ENCODE measurements at places on chromosomes 11 and 22.
A peak's percentile ranks its signal among the peaks of the same experiment; 100 is the strongest.

DNA sequence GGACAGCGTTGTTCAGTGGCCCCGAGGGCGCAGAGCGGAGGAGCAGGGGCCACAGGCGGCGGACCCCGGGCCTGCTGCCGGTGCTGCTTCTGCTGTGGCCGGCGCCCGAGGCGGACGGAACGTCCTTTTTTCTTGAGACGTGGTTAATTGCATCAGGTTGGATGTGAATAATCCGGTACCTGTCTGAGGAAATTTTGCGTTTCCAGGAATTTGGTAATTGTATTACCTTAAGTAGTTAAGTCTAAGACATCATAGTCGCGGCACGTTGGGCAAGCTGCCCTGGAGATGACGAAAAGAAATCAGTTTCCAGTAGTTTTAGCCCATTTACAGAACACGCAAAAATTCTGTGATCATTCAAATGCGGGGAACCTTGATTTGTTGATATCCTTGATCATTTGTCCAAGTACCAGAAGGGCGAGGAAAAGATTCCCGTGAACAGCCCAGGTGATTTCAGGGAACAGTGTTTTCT is 789 bp downstream of the SPECC1L start:
- H3K36me3 ChIP-seq = no peaks in the 10 kb centered on the region
- H3K4me1 ChIP-seq = peaks cover 37% of the 10 kb centered on the region
- DNase-seq = peak; percentile 30
- H3K4me3 ChIP-seq = peak overlapping the region; percentile 69
- H3K27me3 ChIP-seq = no peaks in the 10 kb centered on the region

GRCh38 chr22:35606916-35607315 is 10.2 kb downstream of the MB start:
- no peaks in the 10 kb centered on the region for H3K27me3 ChIP-seq
- no peak overlapping the region for H3K4me3 ChIP-seq
- H3K36me3 ChIP-seq = no peaks in the 10 kb centered on the region
- peaks cover 18% of the 10 kb centered on the region for H3K4me1 ChIP-seq

DNA sequence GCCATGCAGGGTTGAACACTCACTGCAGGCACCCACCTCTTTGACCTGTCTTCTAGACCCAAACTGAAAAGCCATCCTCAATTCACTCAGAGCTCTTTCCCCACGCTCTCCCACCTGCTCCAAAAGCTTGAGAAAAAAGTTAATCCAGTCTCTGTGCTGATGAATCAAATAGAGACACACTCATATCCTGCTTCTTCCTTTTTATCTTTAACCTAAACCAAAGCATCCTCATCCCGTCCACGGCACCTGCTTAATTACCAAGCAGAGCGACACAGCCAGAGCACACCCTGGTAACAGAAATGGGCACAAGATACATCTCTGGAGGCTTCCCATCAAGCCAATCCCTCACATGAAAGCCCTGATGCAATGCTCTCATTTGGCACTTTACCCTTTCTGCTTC is 102.6 kb downstream of the PLEKHA7 start:
- no peak overlapping the region for H3K27ac ChIP-seq
- no peaks in the 10 kb centered on the region for H3K27me3 ChIP-seq
- H3K4me3 ChIP-seq = no peak overlapping the region

- no peaks in the 10 kb centered on the region for H3K27me3 ChIP-seq
- H3K36me3 ChIP-seq = no peaks in the 10 kb centered on the region
- H3K4me3 ChIP-seq = no peak overlapping the region
- H3K4me1 ChIP-seq = no peaks in the 10 kb centered on the region
- no peak overlapping the region for H3K27ac ChIP-seq
These were observed 889.7 kb upstream of the API5 start for GRCh38 chr11:42422090-42422489.

GRCh38 chr11:11550534-11550933 is 71.3 kb downstream of the GALNT18 start:
- no peak overlapping the region for H3K4me3 ChIP-seq
- DNase-seq = no peak

DNA sequence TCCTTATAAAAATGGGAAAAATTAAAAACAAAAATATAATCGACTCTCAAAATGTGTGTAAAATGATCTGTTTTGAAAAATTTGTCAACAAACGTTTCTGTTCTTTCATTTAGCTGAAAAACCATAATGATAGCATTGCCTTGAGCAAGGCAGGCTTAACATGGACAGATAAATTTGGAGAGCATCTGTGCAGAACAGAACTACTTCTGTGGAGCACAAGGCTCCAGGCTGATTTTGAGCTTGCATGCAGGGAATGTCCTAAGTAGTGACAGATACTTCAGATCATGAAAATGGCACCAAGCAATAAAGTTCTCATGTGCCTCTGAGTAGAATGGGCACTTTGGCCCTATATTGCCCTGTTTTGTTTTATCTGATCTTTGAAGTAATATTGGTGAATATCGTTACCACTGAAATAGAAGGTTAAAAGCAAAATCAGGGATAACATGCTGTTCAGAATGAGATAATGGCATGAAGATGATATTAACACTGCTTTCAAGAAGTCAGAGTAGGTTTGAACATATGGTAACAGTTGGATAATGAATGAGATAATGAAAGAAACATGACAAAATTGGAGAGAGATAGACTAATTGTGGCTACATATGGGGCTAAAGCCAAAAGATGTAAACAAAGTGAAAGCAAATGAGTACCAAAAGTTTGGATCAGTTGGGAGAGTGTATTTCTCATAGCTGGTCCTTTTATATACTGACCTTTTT is 730.5 kb upstream of the CCDC179 start:
- H3K36me3 ChIP-seq = no peaks in the 10 kb centered on the region
- H3K4me3 ChIP-seq = no peak overlapping the region
- no peak overlapping the region for H3K27ac ChIP-seq
- no peaks in the 10 kb centered on the region for H3K27me3 ChIP-seq
- no peak for DNase-seq

DNA sequence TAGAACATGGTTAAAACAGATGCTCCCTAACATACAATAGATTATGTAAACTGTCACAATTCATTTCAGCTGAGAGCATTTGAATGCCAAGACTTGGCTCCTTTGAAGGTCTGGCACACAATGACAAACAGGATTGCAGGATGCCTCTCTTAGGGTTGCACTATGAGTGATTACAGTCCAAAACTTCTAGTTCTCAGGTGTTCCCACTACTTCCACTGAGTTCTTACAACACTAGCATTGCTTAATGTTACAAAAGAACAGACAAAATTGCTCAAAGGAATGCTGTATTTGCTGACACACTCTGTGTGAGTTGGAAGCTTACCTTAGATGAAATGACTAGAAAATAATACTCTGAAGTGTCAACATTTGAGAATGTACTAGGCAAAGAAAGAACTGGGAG is 2413.8 kb upstream of the RAG2 start:
- H3K36me3 ChIP-seq = no peaks in the 10 kb centered on the region
- H3K4me1 ChIP-seq = no peaks in the 10 kb centered on the region
- DNase-seq = no peak
- H3K27ac ChIP-seq = no peak overlapping the region
- no peaks in the 10 kb centered on the region for H3K27me3 ChIP-seq

GRCh38 chr11:76856571-76856970 is 4.1 kb upstream of the ACER3 start:
- no peaks in the 10 kb centered on the region for H3K27me3 ChIP-seq
- peaks cover 8% of the 10 kb centered on the region for H3K4me1 ChIP-seq
- no peak overlapping the region for H3K27ac ChIP-seq
- H3K4me3 ChIP-seq = no peak overlapping the region
- H3K36me3 ChIP-seq = no peaks in the 10 kb centered on the region
- no peak for DNase-seq

- no peaks in the 10 kb centered on the region for H3K36me3 ChIP-seq
- H3K4me1 ChIP-seq = no peaks in the 10 kb centered on the region
- H3K27ac ChIP-seq = no peak overlapping the region
- no peaks in the 10 kb centered on the region for H3K27me3 ChIP-seq
- DNase-seq = no peak
- no peak overlapping the region for H3K4me3 ChIP-seq
These were observed 19.6 kb upstream of the PDGFD start for GRCh38 chr11:104183593-104183992.

DNA sequence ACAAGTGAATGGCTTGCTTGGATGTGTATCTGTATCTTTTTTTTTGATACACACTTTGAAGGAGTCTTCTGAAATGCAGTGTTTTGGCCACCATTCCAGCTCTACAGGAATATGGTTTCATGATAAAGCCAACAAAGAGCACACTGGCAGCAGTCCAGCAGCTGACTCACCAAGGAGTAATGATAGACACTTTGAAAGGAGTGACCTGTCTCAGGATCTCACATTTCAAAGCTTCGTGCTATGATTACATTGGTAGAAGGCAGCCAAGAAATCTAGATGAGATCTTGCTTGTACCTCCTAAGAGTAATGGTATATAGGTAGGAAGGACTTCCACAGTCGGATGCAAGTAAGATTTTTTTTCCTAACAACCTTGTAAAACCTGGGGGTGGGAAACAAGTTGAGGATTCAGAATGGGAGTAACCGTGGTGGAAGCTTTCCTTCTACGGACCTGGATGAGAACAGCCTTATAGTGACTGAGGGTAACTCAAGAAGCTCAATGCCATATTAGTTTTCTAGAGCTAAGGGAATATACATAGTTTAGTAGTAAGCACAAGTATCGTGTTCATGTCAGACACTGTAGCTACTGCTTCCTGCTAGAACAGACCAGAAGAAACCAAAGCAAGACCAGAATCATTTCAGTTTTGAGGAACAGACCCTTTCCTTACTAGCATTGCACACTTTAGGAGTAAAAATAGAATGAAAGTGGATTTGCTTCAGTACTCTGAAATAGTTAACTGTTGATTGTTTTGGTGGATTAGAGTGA is 25.0 kb downstream of the MTMR3 start:
- peak overlapping the region; percentile 4 for H3K27ac ChIP-seq
- no peaks in the 10 kb centered on the region for H3K36me3 ChIP-seq
- no peaks in the 10 kb centered on the region for H3K27me3 ChIP-seq
- DNase-seq = peak; percentile 91
- H3K4me1 ChIP-seq = peaks cover 46% of the 10 kb centered on the region

- no peaks in the 10 kb centered on the region for H3K36me3 ChIP-seq
- no peak overlapping the region for H3K27ac ChIP-seq
- no peak for DNase-seq
- no peak overlapping the region for H3K4me3 ChIP-seq
- H3K4me1 ChIP-seq = no peaks in the 10 kb centered on the region
These were observed 49.1 kb downstream of the LRRC32 start for GRCh38 chr11:76621466-76621865.

DNA sequence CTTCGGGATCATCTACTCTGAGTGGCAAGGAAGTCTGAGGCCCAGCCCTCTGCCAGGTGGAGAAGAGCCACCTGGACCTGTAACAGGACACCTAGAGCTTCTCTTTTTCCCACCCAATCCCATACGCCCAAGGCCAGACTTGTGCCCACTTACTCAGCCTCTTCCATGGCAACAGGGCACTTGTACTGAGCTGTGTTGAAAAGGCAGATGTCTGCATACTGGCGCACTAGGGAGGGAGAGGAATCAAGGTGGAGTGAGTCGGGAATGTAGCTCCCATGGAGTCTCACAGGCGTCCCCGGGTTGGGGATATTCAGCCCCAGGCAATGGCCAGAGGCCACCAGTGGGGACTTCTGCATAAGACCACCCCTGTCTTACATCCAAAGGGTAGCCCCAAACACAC is 36.1 kb downstream of the TPBGL start:
- H3K27me3 ChIP-seq = no peaks in the 10 kb centered on the region
- no peak overlapping the region for H3K27ac ChIP-seq
- DNase-seq = peak; percentile 1
- H3K4me3 ChIP-seq = no peak overlapping the region
- no peaks in the 10 kb centered on the region for H3K4me1 ChIP-seq
- no peaks in the 10 kb centered on the region for H3K36me3 ChIP-seq

DNA sequence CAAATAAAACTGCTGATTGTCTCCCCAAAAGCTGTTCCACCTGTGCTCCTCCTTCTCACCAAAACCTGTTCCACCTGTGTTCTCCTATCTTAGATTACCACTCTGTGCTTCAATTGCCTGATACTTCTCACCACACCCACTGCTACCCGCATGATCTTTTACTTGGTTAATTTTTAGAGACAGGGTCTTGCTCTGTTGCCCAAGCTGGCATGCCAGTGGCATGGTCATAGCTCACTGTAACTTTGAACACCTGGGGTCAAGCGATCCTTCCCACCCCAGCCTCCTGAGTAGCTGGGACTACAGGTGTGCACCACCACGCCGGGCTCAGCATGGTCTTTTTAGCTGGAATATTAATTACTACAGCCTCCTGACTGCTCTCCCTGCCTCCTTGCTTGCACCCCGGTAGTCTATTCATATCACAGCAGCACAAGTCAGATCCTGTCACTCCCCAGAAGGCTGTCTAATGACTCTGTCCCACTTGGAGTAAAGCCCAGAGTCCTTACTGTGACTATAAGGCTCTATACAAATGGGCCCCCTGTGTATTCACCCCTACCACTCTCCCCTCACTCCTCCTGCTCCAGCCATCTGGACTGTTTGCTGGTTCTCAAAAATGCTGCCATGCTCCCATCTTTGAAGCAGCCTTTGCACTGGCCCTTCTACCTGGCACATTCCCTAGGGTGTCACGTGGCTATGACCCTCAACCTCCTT is 3.5 kb downstream of the C11orf91 start:
- H3K4me3 ChIP-seq = no peak overlapping the region
- peaks cover 83% of the 10 kb centered on the region for H3K4me1 ChIP-seq
- H3K36me3 ChIP-seq = no peaks in the 10 kb centered on the region
- DNase-seq = no peak
- H3K27me3 ChIP-seq = no peaks in the 10 kb centered on the region
- H3K27ac ChIP-seq = peak overlapping the region; percentile 82

DNA sequence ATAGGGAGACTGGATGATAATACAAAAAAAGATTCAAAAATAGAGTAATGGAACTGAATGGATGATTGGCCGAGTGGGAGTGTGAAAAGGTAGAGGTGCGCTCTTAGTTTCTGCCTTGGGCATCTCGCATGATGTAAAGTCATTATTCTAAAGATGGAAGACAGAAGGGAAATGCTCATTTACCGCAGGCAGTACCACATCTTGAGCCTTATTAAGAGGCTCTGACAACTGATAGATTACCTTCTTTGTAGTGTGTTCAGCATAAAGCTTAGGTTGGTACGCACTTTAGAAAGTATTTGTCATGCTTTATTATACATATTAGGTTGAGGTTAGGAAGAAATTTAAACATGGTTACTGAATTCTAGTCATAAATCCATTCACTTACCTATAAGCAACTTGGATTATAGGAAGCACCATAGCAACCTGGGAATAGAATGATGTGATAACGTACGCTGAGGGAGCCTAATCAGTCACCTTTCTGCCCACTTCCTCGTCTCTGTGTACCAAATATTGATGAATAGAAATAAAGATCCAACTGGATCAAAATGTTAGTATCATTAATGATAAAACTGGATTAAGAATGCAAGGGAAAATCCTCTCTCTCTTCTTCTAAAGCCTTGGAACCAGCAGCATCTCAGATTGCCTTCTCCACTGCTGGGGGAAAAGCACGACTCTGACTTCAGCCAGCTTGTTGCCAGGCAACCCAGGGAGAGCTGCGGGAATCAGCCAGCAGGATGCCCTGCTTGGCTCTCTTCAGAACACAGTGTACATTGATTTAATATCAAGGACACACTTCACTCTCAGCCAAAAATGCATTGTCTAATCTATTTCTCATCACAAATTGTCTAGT is 29.0 kb upstream of the VWA5A start:
- no peaks in the 10 kb centered on the region for H3K4me1 ChIP-seq
- H3K27me3 ChIP-seq = no peaks in the 10 kb centered on the region
- no peak overlapping the region for H3K4me3 ChIP-seq
- H3K27ac ChIP-seq = no peak overlapping the region

GRCh38 chr11:11750017-11750878 is 91.5 kb upstream of the USP47 start:
- no peaks in the 10 kb centered on the region for H3K27me3 ChIP-seq
- H3K36me3 ChIP-seq = no peaks in the 10 kb centered on the region
- DNase-seq = no peak
- no peaks in the 10 kb centered on the region for H3K4me1 ChIP-seq

Data from body of pancreas (tissue), 4 donors.